SK-N-SH (cell line): ENCODE measurements at places on chromosomes 12 and 14.

- DNase-seq, result no peak
Observed at GRCh38 chr14:52873694-52874093, 77.2 kb downstream of the FERMT2 start.

DNA sequence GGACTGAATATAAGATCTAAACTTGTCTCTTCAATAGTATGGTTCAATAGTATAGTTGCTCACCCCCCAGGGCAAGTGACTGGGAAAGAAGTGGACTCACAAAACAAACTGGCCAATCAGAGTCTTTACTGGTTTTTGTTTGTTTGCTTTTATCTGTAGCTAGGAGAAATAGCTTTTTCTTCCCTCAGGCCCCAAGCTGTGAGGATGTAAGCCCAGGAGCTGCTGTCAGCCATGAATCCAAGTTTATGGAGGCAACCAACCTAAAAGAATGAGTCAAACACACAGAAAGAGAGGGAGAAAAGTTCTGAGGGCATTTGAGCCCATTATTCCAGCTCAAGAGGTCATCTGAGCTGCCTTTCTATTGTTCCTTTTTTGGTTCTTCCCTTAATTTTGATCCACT is 375.3 kb downstream of the BCAT1 start:
- no peak for DNase-seq

GRCh38 chr12:121124402-121125109 is 8.1 kb upstream of the P2RX7 start:
- no peak for DNase-seq

GRCh38 chr12:113712481-113712880 is 240.8 kb upstream of the LHX5 start:
- DNase-seq, result no peak

DNA sequence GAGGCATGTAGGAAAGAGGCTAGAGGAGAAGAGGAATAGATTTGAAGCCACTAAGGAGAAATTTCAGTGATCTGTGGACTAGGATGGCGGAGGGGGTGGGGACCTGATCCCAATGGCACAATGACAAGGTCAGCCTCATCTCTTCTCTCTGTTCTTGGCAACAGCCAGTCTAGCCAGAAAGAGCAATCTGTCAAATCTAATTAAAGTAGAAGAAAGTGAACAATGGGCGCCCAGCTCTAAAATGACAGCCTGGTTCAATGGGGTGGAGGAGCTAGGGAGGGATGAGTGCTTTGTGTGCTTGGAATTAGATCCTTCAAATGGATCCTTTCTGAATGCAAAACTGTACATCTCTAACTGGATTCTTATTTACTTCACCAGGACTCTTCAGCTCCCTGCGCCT is 37.2 kb upstream of the TUBA1C start:
- DNase-seq, result no peak

- no peak for DNase-seq
Observed at GRCh38 chr12:11461433-11461832, 66.1 kb upstream of the PRB2 start.

GRCh38 chr14:67817750-67818438 is 1.5 kb upstream of the ZFYVE26 start:
- no peak for DNase-seq

DNA sequence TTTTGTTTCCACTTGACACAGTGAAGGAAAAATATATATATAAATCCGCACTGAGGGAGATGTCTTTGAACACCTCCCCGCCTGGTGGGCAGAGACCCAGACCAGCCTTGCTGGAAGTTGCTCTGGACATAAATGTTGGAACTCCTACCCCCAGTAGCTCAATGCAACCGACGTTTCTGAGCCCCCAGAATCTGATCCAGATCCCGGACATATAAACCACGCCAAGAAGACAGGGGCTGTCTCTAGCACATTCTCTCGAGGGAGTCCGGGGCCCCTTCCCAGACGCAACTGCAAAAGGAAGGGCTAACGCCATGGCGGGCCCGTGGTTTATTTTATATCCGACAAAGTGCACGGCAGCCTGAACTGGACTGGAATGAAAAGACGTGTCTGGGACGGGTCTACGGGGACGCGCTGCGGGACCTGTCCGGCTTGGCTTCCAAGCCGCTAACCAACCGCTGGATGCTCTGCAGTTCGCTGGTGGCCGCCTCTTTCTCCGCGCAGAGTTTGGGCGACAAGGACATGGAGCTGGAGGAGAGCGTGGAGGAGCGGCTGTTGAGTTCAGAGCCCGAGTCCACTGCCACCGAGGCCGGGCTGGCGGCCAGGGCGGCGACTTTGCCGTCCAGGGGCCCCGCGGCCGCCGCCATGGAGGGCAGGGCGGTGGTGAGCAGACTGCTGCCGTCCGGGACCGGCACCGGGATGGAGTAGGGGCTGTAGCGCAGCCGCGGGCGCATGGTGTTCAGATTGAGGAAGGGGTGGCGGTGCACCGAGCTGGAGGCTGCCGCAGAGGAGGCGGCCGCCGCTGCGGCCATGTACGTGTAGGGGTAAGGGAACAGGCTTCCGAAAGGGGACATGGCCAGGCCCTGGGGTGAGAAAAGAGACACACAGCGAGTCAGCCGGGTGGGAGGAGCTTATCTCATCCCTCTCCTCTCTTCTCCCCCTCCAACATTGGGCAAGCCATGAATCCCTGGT is 12.2 kb downstream of the TBX3 start:
- peak; percentile 81 for DNase-seq
